ENCODE measurements at places on chromosomes 12 and 14. TPM values are rescaled to one million over a fixed set of nuclear protein-coding genes. Genes with fewer than 3 reads are reported as not detected.

Gene INSM2
- polyA plus RNA-seq: not detected

Gene AKAP5
- 7.0 TPM for polyA plus RNA-seq

GRCh38 chr12:52224151-52224550 lies 8.9 kb upstream of the KRT7 start:
- DNase-seq: no peak

DNA sequence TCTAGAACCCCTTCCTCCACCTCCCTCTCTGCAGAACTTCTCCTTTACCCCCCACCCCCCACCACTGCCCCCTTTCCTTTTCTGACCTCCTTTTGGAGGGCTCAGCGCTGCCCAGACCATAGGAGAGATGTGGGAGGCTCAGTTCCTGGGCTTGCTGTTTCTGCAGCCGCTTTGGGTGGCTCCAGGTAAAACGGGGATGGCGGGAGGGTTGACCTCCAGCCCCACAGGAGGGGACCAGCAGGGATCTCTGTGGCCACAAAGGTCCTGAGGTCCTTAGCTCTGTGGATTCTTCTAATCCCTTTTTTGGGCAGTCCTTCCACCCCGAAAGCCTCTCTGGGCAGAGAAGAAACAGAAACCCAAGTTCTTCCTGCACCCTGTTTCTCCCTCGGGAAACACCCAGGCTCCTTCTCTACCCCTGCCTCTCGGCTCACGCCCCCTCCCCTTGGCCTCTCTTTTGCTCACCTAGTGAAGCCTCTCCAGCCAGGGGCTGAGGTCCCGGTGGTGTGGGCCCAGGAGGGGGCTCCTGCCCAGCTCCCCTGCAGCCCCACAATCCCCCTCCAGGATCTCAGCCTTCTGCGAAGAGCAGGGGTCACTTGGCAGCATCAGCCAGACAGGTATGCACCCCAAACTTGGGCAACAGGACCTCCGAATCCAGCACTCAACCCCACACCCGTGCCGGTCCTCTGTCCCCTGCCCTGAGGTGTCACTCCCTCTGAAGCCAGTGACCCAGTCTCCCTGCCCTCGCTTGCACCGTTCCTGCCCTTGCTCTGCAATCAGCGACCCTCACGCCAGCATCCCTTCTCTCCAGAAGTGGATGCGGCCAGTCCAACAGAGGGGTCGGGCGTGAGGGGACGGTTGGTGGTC lies 638 bp downstream of the LAG3 start:
- no peak for DNase-seq

DNA sequence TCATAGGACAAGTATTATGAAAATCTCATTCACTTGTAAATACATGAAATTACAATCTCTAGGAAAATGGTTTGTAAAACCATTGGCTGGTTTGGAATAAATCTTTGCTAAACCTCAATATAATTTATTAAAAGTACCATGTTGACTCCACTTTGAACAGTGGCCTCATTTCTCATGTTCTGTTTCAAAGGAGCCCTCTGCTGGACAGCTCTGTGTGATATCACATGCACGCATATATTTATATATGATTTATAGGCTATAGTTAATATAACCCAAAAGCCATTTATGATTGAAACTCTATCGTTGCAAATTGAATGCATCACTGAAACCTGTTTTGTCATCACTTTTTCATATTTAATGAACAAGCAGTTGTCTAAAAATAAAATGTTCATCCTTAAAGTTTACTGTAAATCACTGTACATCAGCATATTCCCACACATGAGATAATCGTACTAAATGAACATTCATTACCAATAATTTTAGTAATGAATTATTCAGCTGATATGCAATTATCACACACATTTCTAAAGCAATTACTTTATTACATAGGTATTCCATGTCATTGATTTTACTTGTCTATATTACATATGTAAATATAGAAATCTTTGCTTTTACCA lies 493.8 kb downstream of the NPAS3 start:
- peak; percentile 16 for DNase-seq

- no peak for DNase-seq
Measured at GRCh38 chr12:67697967-67698366, 49.4 kb downstream of the DYRK2 start.

DNA sequence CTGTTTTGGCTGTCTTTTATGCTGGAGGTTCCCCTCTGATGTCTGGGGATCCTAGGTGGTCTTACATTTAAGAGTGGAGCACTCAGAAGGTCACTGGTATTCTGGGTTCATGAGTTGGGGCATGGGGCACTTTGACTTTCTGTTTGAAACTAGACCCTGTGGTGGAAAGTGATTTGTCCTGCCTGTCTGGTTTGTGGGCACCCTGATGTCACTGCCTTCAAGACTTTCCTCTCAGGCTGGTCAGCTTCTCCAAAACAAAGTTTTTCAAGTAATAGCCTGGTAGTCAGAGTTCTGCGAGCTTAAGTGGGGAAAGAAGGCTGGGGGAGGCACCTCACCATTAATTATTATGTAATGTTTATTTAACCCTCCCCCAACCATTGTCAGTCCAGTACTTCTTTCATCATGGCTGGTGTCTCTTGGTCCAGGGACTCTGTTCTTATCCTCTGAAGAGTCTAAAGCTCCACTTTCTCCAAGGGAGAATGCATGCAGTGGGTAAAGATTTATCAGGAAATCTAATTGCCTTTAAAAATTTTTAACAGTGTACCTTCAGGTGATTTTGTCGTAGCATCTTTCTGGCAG lies 35.3 kb downstream of the ZC3H14 start:
- DNase-seq: no peak

- no peak for DNase-seq
Measured at GRCh38 chr12:4738541-4738940, 18.3 kb downstream of the GALNT8 start.

Measured in renal pelvis (tissue), 12 donors.